ENCODE measurements at places on chromosomes 3 and 15.

GRCh38 chr3:41572092-41572491, 372.8 kb downstream of the CTNNB1 start:
- no peak for DNase-seq

GRCh38 chr3:173138026-173138425, 3.0 kb downstream of the SPATA16 start:
- no peak for DNase-seq

- DNase-seq, result no peak
Observed at GRCh38 chr3:141459008-141459407, 27.8 kb upstream of the RASA2 start.

- no peak for DNase-seq
Observed at GRCh38 chr3:72052841-72053409, 268.0 kb upstream of the PROK2 start.

DNA sequence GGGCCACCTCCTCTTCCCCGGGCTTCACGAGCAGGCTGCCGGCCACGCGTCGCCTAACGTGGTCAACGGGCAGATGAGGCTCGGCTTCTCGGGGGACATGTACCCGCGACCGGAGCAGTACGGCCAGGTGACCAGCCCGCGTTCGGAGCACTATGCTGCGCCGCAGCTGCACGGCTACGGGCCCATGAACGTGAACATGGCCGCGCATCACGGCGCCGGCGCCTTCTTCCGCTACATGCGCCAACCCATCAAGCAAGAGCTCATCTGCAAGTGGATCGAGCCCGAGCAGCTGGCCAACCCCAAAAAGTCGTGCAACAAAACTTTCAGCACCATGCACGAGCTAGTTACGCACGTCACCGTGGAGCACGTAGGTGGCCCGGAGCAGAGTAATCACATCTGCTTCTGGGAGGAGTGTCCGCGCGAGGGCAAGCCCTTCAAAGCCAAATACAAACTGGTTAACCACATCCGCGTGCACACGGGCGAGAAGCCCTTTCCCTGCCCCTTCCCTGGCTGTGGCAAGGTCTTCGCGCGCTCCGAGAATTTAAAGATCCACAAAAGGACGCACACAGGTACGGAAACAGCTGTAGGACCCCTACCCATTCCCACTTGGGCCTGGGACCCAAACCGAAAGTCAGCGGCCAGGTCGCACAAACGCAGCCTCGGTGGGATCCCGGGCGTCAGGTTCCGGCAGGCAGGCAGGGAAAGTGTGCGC, 1.5 kb downstream of the ZIC1 start:
- DNase-seq, result no peak

- no peak for DNase-seq
Observed at GRCh38 chr3:197758512-197758911, 8.8 kb downstream of the FYTTD1 start.

DNA sequence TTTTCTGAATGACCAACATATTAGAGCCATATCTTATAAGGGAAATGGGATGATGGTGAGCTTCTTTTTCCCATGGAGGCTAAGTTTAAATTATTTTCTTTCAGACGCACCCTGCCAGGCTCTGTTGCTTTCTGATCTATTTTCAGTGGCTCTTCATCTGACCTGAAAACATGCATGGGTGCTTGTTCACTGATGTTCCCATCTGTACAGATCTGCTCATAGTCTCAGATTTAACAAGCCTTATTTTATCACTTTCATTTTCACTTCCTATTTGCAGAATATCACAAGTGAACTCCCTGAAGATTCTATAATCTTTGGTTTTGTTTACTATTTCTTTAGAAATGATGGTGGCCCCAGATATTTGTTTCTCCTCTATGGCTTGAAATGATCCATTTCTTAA, 31.1 kb upstream of the SUCLG2 start:
- no peak for DNase-seq

GRCh38 chr3:130395916-130396315, 50.4 kb downstream of the COL6A5 start:
- DNase-seq, result no peak

DNA sequence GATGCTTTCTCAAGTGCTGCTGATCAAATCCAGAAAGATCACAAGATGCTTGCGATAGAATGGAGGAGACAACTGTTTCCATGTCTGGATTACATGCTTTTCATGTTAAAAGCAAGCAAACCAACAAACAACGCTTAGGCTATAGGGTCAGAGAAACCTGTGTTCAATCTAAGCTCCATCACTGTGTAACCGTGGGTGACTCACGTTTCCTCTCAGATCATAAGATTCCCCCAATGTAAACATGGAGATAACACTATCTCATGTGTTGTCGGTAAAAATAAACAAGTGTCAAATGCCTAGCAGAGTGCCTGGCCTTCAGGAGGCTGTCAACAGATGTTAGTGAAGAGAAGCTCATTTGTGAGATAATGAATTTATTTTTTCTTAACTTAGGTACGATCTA, 907.8 kb downstream of the NTRK3 start:
- no peak for DNase-seq
